Cerebellum (tissue), 4 donors: ENCODE measurements at places on chromosomes 11 and 22. TPM values are rescaled to one million over a fixed set of nuclear protein-coding genes. Genes with fewer than 3 reads are reported as not detected.

TNNT3 gene
- total RNA-seq = 0.64 TPM

SERPING1 gene
- 16.7 TPM for total RNA-seq

KDM4D gene
- 1.8 TPM for total RNA-seq

TMEM184B gene
- total RNA-seq = 23.8 TPM

OR51B5 gene
- 1.6 TPM for total RNA-seq

NXF1 gene
- 22.5 TPM for total RNA-seq

SLC17A6 gene
- 15.8 TPM for total RNA-seq

PAMR1 gene
- 2.4 TPM for total RNA-seq

RAB6A gene
- 163 TPM for total RNA-seq

BAIAP2L2 gene
- not detected for total RNA-seq

MPPED1 gene
- total RNA-seq = 7.7 TPM

C22orf31 gene
- total RNA-seq = not detected

CCDC87 gene
- total RNA-seq = 0.82 TPM

CNTN5 gene
- total RNA-seq = 110 TPM

PDE2A gene
- 8.4 TPM for total RNA-seq

CRYBB3 gene
- not detected for total RNA-seq

TUBA8 gene
- total RNA-seq = 7.3 TPM

RASSF10 gene
- 7.2 TPM for total RNA-seq

ALDH3B1 gene
- total RNA-seq = 0.82 TPM

PRODH gene
- total RNA-seq = 12.3 TPM

CCDC15 gene
- 3.5 TPM for total RNA-seq

CCDC157 gene
- 5.2 TPM for total RNA-seq

NPTXR gene
- 8.7 TPM for total RNA-seq

HSPB2 gene
- 0.27 TPM for total RNA-seq

CDKN1C gene
- 21.8 TPM for total RNA-seq

GLYATL1 gene
- 1.8 TPM for total RNA-seq

GLYAT gene
- total RNA-seq = not detected

KLHL22 gene
- 53.0 TPM for total RNA-seq

OR56B1 gene
- not detected for total RNA-seq

TMEM45B gene
- 0.64 TPM for total RNA-seq

MS4A8 gene
- 8.1 TPM for total RNA-seq

EHF gene
- 0.45 TPM for total RNA-seq

SCUBE2 gene
- 26.9 TPM for total RNA-seq

MIEF1 gene
- total RNA-seq = 24.8 TPM

KCNC1 gene
- 16.8 TPM for total RNA-seq

CACNA1I gene
- total RNA-seq = 0.91 TPM

CD248 gene
- 5.2 TPM for total RNA-seq

PATZ1 gene
- total RNA-seq = 35.9 TPM

CCDC116 gene
- 0.45 TPM for total RNA-seq

C1QTNF4 gene
- total RNA-seq = 17.7 TPM

DTX4 gene
- total RNA-seq = 38.7 TPM

TEX12 gene
- 0.54 TPM for total RNA-seq

NNMT gene
- total RNA-seq = 0.45 TPM

SLC39A13 gene
- total RNA-seq = 10.7 TPM

GNAZ gene
- total RNA-seq = 51.8 TPM

SUSD2 gene
- 0.54 TPM for total RNA-seq

LRP4 gene
- total RNA-seq = 21.2 TPM
